Esophagus squamous epithelium (tissue), 5 donors: ENCODE measurements at places on chromosomes 11 and 22.

GRCh38 chr11:94694309-94695060, 73.7 kb upstream of the AMOTL1 start:
- DNase-seq = no peak

- no peak for DNase-seq
Measured at GRCh38 chr11:120108785-120109168, 29.1 kb downstream of the TRIM29 start.

DNA sequence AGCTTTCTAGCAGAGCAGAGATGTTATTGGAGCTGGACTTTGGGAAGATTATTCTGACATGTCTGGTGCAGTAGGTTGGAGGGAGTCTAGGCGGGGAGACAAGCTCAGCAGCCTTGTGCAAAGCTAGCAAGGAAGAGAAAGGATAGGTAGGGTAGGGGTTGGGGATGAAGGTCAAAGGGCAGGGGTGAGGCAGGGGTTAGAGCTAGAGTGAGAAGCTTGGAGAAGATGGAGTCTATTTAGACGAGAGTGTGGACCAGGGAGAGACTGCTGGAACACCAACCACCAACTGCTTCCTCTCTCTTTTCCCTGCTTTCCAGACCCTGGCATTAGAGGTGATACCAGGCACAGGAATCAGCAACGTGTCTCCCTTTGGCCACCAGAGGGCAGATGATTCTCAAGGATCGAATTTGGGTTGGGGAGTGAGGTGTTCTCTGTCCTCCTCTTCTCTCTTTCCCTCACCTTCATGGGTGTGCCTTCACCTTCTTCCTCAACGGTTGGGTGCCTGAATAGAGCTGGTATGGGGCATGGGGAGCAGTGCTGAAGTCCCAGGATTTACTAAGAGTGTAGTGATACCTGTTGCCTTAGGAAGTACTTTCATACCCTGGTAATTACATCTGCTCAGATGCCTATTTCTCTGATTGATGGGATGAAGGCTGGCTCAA, 1.8 kb upstream of the MARK2 start:
- no peak for DNase-seq

DNA sequence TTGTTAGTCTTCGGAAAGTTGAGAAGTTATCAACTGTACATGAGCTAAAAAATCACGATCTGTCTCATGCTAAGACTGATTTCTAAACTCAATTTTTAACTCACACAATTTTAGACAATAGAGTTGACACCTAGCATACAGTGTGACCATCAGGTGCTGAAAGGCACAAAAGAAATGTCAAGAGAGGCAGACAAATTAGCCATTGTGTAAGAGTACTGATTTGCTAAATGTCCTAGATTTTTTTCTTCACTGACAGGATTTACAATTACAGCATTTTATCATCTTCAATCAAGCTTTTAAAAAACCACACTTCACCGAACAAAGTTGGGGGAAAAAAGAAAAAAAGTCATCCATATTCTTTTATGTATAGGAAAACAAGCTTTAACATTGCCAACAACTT, 7.0 kb downstream of the LGR4 start:
- DNase-seq = no peak

DNA sequence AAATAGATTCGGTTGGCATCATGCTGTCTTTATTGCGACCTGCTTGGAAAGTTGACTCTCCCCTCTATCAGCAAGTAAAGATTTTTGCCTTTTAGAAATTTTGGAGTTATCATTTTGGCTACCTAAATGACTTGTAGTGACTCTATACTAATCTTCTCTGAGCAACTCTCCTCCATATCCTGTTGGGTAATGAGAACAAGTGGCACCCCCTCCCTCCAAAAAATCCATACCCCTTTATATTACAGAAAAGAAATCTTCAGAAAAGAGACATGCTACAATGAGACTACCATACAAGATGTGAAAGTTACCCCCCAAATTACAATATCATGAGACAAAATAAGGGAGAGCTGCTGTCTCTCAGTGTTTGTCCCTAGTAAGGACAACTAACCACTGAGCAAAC, 1.2 kb downstream of the JAML start:
- no peak for DNase-seq

GRCh38 chr22:20022978-20023613, 2.2 kb downstream of the TANGO2 start:
- no peak for DNase-seq

- no peak for DNase-seq
Measured at GRCh38 chr22:27489178-27489675, 312.3 kb downstream of the MN1 start.

DNA sequence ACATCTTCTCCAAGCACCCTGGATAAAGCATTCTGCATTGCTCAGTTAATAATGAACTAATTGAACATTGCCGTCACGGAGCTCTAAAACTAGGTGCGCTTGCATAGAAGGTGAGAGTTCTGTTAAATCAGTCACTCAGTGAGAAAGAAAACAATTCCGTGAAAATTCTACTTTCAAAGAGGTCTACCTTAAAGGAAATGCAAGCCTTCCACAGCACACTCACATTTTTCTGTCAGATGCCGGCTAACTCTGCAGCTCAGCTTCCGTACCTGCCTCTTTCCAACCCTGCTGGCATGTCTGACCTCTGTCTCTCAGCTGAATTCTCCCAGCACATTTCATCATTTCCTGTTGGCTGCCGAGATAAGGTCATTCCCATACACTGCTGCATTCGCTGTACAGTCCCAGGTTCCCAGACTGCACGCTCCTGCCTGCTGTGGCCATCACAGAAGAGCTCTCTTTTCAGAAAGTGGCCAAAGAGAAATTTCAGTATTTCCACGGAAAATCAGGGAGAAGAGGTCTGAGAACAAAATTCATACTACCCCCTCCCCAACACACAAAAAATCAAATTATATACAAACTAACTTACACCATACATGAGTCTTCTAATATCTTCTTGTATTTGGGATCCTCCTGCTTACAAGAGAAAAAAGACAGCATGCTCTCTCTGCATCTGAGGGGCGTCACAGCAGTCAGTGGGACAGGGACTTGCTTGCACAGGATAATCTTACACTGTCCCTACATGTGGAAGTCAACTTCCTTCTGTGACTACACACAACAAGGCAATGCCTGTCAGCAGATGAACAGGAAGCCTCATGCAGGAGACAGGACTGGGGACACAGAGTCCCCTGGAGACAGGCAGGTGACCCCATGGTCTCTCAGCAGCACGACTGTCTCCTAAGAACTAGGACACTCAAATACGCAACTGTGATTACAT, 55.1 kb downstream of the PACSIN2 start:
- DNase-seq = no peak

- no peak for DNase-seq
Measured at GRCh38 chr11:108985945-108986279, 321.0 kb downstream of the DDX10 start.

DNA sequence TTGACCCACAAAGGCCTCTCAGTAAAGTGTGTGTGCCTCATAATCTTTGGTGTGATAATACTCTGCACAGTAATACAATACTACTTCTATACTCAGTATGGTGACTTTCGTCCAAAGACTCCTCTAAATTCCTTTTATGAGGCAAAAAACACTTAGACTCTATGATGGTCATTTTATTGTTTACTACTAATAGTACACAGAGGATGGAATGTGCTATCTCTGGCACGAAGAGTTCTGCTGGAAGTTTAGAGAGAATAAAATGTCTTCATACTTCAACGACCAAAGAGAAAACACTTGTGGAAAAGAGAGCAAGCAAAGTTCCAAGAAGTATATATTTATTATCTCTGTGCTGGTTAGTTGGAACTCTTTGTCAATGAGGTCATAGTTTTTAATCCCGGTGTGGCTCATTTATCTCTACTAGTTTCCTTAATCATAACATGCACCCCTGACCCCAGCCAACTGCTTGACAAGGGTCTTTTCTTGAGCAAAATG, 7.5 kb upstream of the CSTF3 start:
- DNase-seq = no peak

DNA sequence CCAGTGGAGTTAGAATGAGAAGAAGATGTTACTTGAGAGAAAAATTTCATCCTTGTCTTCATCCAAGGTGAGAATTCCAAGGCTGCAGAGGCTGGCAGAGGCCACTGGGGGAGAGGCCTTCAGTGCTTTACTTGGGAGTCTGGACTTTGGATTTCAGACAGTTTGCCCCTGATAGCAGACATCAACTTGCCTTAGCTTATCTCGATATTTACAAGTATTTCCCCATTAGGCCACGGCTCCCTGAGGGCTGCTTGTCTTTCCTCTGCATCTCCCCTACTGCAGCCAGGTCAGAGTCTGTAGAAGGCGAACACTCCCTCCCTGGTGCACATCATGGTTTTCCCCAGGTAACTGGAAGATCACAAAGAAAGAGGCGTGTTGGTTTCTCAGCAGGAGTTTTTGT, 29.9 kb upstream of the BSX start:
- no peak for DNase-seq

- DNase-seq = no peak
Measured at GRCh38 chr22:36658900-36659299, 44.7 kb downstream of the CACNG2 start.

- no peak for DNase-seq
Measured at GRCh38 chr11:73995247-73995646, 12.6 kb upstream of the UCP2 start.

GRCh38 chr11:2153581-2154194, 7.3 kb downstream of the INS start:
- no peak for DNase-seq

- no peak for DNase-seq
Measured at GRCh38 chr11:125356797-125357196, 139.3 kb downstream of the FEZ1 start.

- no peak for DNase-seq
Measured at GRCh38 chr22:17980638-17981051, 43.7 kb downstream of the MICAL3 start.

DNA sequence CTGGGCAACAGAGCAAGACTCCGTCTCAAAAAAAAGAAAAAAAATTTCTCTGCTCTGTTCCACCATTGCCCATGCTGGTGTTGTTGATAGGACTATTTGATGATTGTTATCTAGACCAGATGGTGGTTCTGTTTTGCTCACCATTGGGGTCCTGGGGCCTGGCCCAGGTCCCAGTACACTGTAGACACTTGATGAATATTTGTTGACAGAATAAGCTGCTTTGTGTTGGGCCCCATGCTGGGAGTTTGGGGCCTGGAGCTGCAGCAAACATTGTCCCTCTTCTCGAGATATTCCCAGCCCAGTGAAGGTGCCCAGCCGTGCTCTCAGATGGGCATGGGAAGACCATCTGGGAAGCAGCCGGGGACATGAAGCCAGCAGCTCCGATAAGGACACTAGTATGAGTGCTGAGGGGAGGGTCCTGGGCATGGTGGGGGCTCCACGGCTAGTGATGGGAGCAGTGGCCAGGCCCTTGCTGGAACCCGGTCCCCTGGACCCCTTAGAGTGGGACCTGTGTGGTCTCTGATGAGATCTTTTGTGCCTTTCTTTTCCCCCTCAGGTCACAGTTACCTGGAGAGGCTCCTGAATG, 13.6 kb downstream of the INCENP start:
- no peak for DNase-seq

DNA sequence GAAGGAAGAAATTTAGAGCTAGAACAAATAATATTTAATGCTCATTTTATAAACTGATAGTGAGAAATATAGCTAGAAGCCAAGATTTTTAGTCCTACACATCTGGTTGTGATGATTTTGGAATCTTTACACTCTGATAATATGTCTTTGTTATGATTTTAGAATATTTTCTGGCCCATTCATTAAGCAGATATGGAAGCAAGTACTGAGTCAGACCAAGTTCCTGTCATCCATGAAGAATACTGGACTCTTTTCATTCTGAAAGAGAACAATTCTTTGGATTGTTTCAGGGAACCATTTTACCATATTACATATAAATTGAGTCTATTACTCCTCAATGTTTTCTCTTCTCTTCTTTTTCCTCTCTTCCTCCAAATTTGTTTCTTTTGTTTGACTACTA, 227.4 kb downstream of the TMEM135 start:
- DNase-seq = no peak

GRCh38 chr11:62393061-62393611, 25.7 kb upstream of the SCGB1A1 start:
- DNase-seq = no peak

GRCh38 chr11:75954039-75954438, 139.0 kb downstream of the UVRAG start:
- no peak for DNase-seq

GRCh38 chr11:67700548-67701262, 26.3 kb upstream of the ALDH3B2 start:
- no peak for DNase-seq

DNA sequence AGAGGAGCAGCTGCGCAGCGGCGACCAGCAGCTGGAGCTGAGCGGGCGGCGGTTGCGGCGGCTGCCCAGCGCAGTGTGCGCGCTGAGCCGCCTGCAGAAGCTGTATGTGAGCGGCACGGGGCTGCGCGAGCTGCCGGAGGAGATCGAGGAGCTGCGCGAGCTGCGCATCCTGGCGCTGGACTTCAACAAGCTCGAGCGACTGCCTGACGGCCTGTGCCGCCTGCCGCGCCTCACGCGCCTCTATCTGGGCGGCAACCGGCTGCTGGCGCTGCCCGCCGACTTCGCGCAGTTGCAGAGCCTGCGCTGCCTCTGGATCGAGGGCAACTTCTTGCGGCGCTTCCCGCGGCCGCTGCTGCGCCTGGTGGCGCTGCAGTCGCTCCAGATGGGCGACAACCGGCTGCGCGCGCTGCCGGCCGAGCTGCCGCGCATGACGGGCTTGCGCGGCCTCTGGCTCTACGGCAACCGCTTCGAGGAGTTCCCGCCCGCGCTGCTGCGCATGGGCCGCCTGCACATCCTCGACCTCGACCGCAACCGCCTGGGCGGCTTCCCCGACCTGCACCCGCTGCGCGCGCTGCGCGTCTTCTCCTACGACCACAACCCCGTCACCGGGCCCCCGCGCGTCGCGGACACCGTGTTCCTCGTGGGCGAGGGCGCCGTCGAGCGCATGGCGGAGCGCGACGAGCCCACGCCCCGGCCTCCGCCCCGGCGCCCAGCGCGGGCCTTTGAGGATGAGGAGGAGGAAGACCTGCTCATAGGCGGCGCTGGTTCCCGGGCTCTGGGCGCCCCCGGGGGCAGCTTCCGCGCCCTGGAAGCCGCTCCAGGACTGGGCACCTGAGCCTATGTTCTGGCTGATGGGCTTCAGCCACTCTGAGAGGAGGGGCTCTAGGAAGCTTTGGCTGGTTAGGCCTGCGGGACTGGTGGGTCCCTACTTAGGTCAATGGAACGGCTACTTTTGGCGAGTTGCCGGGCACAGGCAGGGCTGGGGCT, 787 bp downstream of the LRRC10B start:
- DNase-seq = no peak

GRCh38 chr22:22384267-22384666, 124.3 kb downstream of the ZNF280B start:
- no peak for DNase-seq
